ENCODE measurements at places on chromosomes 16 and 17.

DNA sequence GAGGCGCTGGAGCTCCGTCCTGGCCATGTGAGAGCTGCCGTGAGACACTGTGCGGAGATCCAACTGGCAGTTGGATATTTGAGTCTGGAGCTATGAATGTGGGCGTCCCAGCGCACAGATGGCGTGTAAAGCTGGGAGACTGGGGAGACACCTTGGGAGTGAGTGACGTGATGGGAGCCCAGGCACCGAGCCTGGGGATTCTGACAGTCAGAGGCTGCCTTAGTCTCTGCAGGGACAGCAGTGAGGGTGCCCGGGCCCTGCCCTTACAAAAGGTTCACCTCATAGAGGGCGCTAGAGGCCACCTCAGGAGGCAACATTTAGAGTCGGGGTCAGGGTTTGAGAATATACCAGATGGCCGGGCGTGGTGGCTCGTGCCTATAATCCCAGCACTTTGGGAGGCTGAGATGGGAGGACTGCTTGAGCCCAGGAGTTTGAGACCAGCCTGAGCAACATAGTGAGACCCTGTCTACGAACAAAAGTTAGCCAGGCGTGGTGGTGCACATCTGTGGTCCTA lies 194.1 kb upstream of the GSE1 start:
- no peak for DNase-seq

GRCh38 chr17:34371405-34372100 lies 8.5 kb upstream of the CCL1 start:
- DNase-seq: no peak

DNA sequence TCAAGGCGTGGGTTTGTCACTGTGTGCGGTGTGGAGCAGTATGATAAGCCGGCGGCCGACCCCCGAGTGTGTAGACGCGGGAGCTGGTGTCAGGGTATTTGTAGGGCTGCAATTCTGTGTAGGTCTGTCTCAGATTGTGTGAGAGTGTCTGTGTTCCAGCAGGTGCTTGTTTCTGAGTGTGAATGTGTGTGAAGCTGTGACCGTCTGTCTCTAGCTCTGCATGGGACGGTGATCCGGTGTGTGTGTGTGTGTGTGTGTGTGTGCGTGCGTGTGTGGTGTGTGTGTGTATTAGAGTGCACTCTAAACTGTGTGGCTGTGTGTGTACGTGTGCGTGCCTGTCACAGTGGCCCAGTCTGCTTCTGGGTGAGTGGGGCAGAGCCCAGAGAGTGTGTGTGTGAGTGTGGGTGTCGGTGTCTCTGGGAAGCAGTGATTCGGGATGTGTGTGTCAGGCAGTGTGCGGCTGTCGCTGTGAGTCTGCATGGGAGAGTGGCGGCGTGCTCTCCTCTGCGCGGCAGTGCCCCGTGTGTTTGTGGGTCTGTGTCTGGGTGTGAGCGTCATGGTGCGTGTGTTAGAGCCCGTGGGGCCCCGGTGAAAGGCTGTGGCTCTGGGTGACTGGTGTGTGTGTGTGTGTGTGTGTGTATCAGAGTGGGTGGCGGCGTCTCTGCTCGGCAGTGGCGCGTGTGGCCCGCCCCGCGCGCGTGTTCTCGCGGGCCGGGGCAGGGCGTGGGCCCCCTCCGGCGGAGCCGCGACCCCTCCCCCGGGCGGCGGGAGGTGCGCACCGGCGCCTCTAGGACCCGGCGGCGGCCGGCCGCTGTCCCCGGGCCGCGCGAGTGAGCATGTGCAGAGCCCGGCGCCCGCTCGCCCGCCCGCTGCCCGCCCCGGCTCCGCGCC lies at the start of gene WSCD1:
WSCD1 (plus strand) TSS at position 841 of the 891 bp plus-strand sequence. CDS start 10,280 bp downstream, outside the sequence.
- no peak for DNase-seq

DNA sequence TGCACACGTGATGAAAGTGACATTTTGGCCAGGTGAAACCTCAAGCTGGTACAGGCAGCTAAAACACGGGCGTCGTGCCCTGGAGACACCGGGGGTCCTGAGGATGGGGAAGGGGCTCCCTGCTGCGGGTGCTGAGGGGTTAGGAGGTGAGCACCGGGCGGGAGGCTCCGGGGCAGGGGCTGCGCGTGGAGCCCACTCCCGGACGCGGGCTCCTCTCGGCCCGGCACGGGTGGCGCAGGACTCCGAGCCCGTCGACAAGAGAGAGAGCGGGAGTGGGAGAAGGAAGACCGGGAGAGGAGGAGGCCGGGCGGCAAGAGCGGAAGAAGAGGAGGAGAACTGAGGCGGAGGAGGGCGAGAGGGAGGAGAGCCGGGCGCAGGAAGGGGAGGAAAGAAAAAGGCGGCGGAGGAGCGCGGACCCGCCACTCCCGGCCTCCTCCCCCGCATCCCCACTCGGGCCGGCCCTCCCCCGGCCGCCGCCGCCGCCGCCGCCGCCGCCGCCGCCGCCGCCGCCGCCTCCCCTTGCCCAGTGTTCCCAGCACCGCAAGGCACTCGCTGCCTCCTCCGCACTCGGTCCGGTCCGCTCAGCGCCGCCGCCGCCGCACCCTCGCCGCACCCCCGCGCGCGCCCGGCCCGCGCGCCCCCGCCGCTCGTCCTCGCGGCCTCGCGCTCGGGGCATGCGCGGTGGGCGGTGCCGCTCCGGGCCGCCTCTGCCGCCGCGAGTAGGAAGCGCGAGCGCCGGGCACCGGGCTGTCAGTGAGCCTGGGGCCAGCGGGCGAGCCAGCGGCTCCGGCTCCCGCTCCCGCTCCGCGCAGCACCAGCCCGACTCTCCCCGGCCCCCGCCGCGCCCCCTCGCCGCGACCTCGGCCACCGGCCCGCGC lies at the start of gene PRKCA:
PRKCA (plus strand) TSS at position 750 of the 878 bp plus-strand sequence.
- peak; percentile 67 for DNase-seq

- DNase-seq: no peak
Observed at GRCh38 chr17:38455288-38455915, 27.1 kb downstream of the ARHGAP23 start.

DNA sequence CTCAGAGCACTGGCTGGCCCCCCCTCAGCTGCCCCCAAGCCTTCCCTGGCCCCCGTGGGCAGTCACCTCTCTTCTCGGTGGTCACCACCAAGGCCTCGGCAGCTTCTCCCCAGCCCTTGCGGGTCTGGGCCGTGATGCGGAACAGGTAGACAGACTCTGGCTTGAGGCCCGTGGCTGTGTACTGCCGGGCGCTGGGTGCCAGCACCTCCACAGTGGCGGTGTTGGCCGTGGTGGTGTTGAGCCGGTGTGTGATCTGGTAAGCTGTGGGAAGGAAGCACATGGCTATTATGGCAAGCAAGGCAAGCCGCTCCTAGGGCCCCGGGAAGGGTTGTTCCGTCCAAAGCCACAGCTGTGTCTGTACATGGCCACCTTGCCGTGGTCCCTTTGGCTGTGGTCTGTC lies 78.4 kb upstream of the CDC42EP4 start:
- DNase-seq: no peak

GRCh38 chr17:73317513-73318426 lies 6.0 kb upstream of the CDC42EP4 start:
- DNase-seq: no peak

- DNase-seq: no peak
Observed at GRCh38 chr16:79625738-79626137, 25.2 kb upstream of the MAF start.

- DNase-seq: peak; percentile 29
Observed at GRCh38 chr16:69520800-69521602, 44.8 kb upstream of the NFAT5 start.

DNA sequence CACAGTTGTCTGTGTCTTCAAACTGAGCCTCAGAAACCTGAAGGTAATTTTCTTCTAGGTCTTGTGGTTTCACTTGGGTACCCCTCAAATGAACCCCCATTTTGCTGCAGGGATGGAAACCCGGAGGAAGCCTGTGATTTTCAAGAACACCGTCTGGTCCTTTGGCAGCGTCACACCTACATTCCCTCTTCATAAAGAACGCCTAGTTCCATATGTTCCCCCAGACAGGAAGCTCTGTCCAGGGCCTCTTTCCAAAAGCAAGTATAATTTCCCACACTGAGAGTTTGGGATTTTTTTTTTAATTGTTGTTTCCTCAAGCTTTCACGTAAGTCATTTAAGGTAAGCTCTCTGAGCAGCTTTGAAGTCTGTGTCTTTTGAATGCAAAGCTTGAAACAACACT lies 515.0 kb downstream of the TMEM114 start:
- no peak for DNase-seq

GRCh38 chr17:44216173-44216572 lies 3.3 kb downstream of the UBTF start:
- DNase-seq: no peak

- no peak for DNase-seq
Observed at GRCh38 chr16:84383106-84383505, 14.8 kb downstream of the ATP2C2 start.

DNA sequence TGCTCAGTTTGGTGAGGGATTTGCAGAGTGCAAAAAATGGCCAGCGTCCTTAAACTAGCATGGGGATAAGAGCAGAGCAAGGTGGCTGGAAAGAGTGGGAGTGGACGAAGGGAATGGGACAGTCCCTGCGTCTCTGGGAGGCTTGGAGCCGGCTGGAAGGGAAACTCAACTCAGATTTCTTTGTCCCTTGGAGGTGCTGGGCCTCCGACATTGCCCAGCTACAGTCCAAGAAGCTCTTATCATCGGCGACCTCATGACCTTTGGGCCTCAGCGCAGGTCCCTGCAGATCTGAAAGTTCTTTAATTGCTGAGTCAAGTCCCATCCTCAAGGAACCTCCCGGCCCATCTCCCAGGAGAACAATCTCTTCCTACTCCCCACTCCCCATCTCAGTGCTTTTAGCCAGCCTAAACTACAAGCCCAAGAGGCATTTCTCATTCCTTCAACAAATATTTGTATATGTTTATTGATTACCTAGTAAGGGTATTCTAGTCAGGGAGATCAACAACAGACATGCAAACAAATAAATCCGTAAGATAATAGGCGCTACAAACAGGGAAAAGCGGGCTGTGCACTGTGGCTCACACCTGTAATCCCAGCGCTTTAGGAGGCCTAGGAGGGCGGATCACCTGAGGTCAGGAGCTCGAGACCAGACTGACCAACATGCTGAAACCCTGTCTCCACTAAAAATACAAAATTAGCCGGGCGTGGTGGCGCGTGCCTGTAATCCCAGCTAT lies 985 bp upstream of the TMEM107 start:
- DNase-seq: no peak

DNA sequence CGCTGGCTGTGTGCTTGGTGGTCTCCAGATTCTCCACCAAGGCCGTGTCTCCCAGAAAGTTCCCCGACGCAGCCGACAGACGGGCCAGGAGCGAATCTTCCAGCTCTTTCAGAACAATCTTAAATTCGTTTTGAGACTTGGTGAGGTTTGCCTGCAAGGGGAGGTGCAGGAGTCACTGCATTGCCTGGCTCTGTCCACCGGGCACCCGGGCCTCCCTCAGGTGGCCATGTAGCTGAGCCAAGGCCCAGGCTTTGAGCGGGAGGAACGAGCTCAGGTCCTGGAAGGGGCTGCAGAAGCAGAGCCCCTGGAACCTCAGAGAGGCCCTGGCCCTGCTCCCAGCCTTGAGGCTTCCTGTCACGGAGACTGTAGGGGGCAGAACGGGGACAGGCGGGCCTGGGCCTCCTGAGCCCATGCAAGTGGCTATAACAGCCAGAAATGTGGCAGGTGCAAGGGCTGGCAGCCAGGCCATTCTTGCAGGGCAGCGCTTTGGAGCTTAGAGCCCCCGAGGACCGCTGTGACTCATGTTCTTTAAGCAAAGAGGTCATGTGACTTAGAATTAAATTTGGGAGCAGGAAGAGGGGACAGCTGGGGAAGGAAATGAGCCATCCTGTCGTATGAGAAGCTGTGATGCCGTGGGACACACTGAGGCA lies 72.4 kb downstream of the PGS1 start:
- DNase-seq: no peak

DNA sequence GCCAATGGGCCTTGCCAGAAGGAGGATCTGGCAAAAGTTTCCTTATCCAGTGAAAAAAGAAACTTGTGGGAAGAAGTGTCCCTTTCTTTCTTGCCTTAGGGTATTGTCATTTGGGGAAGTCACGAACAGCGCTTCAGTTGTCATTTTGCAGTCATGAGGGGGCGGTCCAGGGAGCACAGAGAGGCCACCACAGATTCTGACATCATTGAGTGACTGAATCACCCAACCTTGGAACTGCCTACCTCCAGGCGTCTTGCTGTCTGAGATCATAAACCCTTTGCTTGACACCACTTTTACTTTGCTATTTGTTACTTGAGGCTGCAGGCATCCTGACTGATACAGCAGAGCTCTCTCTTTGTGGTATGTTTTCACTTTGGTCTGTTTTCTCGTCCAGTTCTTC lies 3.1 kb upstream of the WSCD1 start:
- DNase-seq: no peak

DNA sequence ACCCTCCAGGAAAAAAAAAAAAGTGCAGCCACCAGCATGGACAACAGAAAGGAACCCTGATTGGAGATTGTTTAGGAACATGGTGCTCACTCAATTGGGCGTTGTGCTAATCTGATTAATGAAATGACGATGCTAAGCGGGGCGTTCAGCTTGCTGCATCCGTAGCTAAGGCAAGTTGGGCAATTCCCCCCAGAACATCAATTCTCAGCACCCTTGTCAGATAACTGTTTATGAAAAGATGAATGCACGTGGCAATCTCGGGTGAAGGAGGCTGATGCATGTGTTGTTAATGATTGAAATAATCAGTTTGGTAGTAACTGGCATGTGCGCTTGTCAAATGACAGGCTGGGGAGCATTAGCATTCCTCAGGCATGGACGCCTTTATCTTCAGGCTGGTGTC lies 57.0 kb downstream of the HS3ST3A1 start:
- no peak for DNase-seq

DNA sequence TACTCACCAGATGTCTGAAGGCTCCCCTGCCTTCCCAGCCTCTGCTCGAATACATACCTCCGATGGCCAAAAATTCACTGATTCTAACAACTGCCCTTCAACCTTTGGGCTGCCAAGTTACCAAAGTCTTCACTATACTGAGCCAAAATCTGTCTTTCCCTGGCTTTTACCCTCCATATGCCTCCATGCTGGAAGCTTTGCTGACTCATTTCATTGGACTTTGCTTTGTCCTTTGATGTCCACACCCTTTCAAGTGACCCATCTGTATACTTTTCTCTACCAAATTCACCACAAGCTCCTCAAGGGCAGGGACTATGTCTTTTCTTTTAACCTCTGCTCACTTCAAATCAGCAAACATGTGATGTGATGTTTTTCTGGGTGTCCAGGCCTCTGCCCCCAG lies 21.0 kb upstream of the MTMR4 start:
- no peak for DNase-seq

- DNase-seq: no peak
Observed at GRCh38 chr16:56764835-56765234, 34.9 kb downstream of the NUP93 start.

DNA sequence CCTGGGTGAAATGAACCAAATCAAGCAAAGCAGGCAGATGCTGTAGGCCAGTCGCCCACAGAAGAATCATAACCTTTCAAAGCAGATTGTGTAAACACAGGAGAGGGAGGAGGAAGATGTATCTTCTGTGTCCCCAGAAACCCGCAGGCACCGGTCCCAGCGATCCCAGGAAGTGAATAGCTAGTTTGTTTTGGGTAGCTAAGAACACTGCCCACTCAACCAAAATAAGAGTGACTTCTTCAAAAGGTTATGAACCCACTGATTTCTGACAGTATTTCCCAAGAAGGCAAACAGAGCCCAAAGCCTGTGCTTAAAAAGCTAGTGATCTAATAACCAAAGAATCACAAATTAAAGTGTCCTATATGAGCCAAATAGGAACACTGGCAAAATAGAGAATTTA lies 67.8 kb downstream of the GRIN2A start:
- no peak for DNase-seq

Data from GM06990 (cell line).